ENCODE measurements at places on chromosomes 1 and 21.
A peak's percentile ranks its signal among the peaks of the same experiment; 100 is the strongest.

- DNase-seq: peak; percentile 10
Measured at GRCh38 chr1:4768553-4768952, 114.1 kb downstream of the AJAP1 start.

DNA sequence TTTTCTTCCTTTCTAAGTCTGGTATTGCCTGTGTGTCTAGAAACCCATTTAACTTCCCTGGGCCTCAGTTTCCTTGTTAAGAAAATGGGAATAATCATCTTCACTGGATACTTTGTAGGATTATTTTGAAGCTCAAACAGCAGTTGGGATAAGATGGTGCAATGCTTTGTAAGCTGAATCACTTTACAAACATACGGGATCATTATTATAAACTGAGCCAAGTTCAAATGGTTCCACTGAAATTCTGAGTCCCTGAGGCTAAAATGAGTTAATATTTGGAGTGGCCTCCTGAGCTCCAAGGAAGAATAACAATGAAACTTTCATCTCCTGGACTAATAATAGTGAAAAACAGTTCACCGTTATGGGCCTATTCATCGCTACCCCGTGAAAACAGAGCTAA, 388.0 kb downstream of the PLPP3 start:
- no peak for DNase-seq

DNA sequence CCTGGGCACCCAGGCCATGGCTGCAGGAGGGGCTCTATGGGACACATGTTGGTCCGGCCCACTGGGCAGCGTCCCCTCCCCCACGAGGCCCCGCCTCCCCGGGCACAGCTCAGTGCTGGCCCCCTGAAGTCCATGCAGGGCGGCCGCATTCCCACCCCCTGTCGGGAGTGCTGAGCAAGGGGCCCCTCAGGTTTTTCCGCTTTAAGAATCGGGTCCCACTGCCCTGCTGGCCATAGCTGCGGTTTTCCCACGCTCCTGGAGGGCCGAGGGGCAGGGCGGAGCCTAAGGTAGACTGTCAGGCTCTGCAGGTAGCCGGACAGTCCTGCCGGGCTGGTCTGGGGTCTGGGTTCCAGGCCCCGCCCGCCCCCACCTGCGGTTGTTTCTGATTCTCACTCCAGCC, 43.5 kb upstream of the CCDC27 start:
- no peak for DNase-seq

DNA sequence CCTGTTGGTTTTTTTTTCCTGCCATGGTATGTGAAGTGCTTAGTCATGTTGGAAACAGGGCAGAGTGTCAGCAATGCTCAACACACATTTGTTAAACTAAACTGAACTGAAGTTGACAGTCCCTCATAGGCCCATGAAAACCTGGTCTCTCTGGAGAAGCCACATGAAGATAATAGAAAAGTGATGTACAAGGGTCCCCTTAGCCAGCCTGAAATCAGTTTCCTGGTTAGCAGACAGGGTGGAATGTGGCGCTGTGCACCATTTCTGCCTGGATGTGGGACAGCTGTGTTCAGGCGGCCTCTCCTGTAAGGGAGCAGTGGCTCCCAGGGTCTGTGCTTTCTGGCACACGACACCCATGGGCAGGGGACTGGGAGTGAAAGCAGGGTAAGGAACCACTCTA, 9.9 kb upstream of the CHI3L1 start:
- no peak for DNase-seq

DNA sequence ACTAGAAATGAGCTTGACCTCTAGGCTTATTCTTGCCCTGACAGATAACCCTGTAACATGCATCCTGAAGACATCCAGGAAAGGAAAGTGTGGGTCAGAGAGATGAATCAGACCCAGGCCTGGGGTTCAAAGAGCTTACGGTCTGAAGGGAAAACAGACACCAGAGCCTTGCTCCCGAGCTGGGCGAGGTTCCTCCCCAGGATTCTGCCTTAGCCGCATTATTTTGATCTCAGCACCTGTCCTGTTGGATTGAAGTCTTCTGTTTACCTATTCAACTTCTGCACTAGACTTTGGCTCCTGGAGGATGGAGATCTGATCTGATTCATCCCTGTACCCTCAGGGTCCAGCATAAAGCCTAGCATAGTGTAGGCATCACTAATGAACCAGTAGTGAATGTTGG, 1.9 kb downstream of the CYP4B1 start:
- DNase-seq: no peak
